ENCODE measurements at places on chromosomes 3 and 15. TPM values are rescaled to one million over a fixed set of nuclear protein-coding genes. Genes with fewer than 3 reads are reported as not detected.

DNA sequence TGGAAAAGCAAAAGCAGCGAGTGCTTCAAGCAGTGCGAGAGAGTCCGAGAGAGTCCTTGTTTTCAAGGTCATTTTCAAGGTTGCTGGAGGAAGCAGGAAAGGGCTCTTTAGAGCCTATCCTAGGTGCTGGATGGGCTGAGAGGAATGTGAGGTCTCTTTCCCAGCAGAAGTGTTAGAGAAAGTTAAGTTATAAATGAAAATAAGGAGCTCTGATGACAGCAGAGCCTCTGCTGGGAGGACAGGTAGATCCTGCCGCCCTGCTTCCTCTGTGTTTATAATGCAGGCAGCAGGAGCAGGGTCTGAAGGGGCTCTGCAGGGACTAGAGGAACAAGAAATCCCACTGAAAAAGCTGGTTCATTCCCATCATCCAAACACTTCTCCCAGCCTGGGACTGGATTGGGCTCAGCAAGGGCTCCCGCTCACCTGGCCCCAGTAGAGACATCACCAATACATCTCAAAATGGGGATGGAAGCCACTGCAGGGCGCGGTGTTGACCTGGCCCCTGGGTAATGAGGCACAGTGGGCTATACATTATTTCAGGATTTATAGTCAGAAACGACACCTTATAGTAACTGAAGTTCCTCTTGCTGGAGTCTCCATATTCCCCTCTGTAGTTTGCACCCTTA is 41.5 kb upstream of the RAB6B start:
- H3K36me3 ChIP-seq, result no peaks in the 10 kb centered on the region
- no peaks in the 10 kb centered on the region for H3K4me1 ChIP-seq
- no peak for DNase-seq
- H3K4me3 ChIP-seq, result no peak overlapping the region

- no peaks in the 10 kb centered on the region for H3K27me3 ChIP-seq
- H3K36me3 ChIP-seq, result no peaks in the 10 kb centered on the region
- H3K4me1 ChIP-seq, result no peaks in the 10 kb centered on the region
- no peak for DNase-seq
Observed at GRCh38 chr3:31858439-31858838, 122.6 kb downstream of the OSBPL10 start.

DNA sequence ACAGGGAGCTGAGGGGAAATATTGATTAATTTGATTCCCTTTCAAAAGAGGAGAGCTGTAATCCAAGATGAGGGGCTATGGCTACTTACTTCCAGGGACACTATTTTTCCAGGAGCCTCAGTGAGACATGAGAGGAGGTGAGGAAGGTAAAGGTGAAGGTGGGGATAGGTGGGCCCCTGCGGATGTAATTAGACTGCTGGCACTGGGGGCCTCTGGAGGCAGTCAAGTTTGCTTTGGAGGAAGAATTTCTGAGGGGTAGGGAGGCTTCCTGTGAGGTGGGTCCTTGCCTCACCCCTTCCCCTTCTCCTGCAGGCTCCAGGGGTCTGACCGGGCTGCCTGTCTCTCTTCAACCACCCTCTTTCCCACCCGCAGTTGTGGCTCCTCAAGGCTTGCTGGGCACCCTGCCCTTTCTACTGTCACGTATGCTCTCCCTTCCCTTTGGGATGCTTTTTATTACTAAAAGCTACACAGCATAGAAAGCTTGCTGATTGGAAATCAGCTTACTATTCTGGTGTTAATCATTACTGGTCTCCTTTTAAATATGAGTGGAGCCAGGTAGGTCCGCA is 22.5 kb downstream of the GASK1A start:
- peak overlapping the region; percentile 9 for H3K4me3 ChIP-seq
- no peak for DNase-seq
- H3K4me1 ChIP-seq, result peaks cover 7% of the 10 kb centered on the region
- no peaks in the 10 kb centered on the region for H3K27me3 ChIP-seq
- no peaks in the 10 kb centered on the region for H3K36me3 ChIP-seq
- H3K27ac ChIP-seq, result no peak overlapping the region

GRCh38 chr3:41580274-41580959 is 381.1 kb downstream of the CTNNB1 start:
- H3K4me1 ChIP-seq, result no peaks in the 10 kb centered on the region
- no peaks in the 10 kb centered on the region for H3K27me3 ChIP-seq
- H3K27ac ChIP-seq, result no peak overlapping the region
- no peak overlapping the region for H3K4me3 ChIP-seq
- no peak for DNase-seq
- H3K36me3 ChIP-seq, result no peaks in the 10 kb centered on the region

GRCh38 chr3:140472306-140473020 is 205.4 kb upstream of the TRIM42 start:
- H3K27ac ChIP-seq, result no peak overlapping the region
- no peaks in the 10 kb centered on the region for H3K36me3 ChIP-seq
- H3K4me1 ChIP-seq, result no peaks in the 10 kb centered on the region

The CHRNA7 gene
- 0.26 TPM for total RNA-seq

The COL7A1 gene
- total RNA-seq, result 36.7 TPM
